ENCODE measurements at places on chromosomes 2 and 18.

- no peak for DNase-seq
These were observed 366.9 kb upstream of the GALNT5 start for GRCh38 chr2:156890529-156891148.

- DNase-seq: no peak
These were observed 276.1 kb downstream of the RDH14 start for GRCh38 chr2:18284331-18284730.

DNA sequence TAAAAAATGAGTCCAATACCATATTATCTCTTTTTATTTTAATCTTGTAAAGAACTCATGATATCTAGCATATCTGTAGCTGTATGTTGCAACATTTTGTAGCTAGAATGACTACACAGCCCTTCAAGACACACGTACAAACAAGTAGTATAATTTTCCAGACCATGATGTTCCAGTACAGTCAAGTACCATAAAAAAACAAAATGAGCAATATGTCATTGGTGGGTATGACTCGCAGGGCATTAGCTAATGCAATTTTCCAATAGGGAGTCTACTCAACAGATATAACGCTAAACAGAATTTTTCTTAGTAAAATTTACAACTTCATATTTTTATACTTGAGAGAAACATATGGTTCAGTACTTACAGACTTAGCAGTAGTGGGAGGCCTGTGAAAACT, 53.6 kb upstream of the UGP2 start:
- no peak for DNase-seq

GRCh38 chr18:26741048-26741447, 124.5 kb downstream of the AQP4 start:
- no peak for DNase-seq

GRCh38 chr2:203059567-203060240, 45.0 kb downstream of the NBEAL1 start:
- no peak for DNase-seq

DNA sequence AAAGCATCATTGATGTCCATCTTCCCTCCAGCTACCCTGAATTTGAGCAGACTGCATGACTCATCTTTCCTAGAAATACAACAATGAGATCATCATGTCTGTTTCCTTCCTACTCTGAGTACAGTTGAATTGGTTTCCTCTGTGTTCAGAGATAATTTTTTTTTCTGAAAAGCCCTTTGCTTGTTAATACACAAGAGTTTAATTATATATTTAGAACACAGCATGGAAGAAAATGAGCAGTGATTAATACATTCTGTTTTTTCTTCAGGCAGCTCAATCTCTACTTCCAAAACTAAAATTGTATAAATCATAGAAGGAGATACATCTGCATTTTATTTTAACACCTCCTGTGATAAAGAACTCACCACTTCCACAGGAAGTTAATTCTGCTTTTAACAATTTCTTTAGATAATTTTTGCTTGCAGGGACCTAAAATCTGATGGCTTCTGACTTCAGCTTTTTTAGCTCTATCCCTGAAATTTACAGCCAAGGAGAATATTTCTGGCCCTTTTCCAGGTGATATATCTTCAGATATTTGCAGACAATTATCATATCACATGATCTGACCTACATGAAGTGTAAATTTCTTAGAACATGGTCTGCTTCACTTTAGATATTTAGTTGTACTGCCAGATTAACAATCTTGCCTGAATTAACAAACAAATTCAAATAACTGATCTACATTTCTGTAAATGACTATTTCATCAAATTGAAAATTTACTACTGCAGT, 249.0 kb downstream of the TRIB2 start:
- DNase-seq: no peak

- DNase-seq: no peak
These were observed 48.6 kb downstream of the POLE4 start for GRCh38 chr2:75007061-75007460.

DNA sequence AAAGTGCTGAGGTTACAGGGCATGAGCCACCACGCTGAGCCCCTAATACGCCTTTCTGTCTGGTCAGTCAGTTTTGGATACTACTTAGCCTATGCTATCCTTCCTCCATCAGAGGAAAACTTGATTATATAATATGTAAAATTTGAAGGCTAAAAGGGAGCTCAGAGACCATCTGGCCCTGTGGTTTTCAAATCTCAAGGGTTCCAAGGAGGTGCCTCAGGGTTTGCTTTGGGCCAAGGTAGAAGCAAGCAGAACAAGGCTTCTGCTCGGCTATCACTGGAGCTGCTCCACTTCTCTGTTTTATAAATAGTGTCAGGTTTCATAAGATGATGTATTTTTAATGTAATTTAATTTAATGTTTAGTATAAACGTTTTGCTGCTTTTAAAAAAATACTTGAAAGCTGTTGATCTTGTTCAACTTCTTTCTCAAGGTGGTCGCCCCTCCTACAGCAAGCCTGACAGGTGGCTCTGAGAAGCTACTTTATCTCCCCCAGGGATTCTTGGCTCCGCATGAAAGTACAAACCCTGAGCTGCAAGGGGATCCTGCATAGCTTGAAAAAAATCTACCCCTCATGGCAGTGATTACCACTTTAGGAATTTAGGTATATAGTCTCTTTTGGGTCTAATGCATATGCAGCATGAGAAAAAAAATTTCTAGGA, 290.3 kb downstream of the CNTNAP5 start:
- no peak for DNase-seq

- no peak for DNase-seq
These were observed 167.4 kb downstream of the THSD7B start for GRCh38 chr2:136932700-136933099.

GRCh38 chr2:232363784-232364615, 14.6 kb upstream of the ALPP start:
- DNase-seq: no peak

DNA sequence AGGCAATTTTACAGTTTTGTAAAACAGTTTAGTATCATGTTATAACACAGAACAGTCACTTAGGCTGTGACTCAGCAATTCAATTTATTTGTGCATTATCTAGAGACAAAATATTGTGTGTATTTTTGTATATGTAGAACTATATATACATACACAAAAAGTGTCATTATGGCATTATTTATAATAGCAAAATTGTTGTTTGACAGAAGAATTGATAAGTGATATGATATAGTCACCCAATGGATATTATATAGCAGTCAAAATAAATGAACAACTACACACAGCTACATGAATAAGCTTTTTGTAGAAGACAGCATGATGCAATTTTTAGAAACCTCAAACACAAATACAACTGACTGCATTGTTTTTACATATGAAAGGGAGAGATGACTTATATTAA, 334.0 kb downstream of the TRIB2 start:
- DNase-seq: no peak

DNA sequence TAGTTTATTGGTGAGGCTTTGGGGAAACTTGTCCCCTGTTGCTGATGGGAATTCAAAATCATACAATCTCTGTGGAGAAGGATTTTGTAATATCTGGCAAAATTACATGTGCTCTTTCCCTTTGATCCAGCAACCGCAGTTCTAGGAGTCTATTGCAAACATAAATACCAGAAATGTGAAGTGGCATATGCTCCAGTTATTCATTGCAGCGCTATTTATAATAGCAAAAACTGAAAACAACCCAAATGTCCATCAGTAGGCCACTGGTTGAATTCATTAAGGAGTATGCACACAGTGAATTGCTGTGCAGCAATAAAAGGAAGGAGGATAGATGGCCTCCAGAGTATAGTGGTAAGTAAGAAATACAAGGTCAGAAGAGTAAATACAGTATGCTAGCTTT, 76.5 kb downstream of the HNRNPLL start:
- DNase-seq: no peak

DNA sequence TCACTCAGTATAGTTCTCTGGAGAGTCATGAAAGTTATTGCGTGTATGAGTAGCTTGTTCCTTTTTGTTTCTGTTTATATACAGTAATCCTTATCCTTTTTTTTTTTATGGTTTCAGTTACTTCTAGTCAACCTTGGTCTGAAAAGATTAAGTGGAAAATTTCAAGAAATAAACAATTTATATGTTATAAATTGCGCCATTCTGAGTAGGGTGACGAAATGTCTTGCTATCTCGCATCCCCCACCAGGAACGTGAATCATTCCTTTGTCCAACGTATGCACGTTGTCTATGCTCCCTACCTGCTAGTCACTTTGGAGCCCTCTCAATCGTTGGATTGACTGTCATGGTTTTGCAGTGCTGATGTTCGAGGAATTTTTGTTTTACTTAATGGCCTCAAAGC, 60.4 kb downstream of the FAM117B start:
- no peak for DNase-seq

GRCh38 chr2:197992482-197993133, 188.2 kb downstream of the PLCL1 start:
- no peak for DNase-seq

DNA sequence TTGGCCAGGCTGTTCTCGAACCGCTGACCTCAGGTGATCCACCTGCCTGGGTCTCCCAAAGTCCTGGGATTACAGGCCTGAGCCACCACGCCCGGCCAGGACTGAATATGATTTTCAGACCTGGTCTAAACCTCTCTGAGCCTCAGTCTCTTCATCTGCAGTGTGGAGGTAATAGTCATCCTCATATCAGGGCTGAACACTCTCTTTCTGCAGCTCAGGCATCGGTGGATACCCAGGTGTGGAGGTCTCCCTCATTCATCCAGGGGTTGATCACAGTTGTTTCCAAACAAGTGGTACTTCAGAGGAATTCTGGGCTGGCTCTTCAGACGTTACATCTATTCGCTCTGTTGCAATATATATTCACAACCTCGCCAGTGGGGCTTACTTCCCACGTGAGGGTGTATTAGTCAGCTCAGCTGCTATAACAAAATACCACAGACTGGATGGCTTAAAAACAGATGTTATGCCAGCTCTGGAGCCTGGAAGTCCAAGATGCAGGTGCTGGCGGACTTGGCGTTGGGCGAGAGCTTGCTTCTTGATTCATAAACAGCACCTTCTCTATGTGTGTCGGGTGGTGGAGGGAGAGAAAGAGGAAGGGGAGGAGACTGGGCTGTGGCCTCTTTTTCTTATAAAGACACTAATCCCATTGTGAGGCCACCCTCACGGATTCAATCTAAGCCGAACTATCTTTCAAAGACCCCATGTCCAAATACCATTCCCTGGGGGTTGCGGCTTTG, 2.9 kb upstream of the MBP start:
- no peak for DNase-seq

GRCh38 chr2:86382108-86382507, 44.7 kb upstream of the REEP1 start:
- DNase-seq: no peak

DNA sequence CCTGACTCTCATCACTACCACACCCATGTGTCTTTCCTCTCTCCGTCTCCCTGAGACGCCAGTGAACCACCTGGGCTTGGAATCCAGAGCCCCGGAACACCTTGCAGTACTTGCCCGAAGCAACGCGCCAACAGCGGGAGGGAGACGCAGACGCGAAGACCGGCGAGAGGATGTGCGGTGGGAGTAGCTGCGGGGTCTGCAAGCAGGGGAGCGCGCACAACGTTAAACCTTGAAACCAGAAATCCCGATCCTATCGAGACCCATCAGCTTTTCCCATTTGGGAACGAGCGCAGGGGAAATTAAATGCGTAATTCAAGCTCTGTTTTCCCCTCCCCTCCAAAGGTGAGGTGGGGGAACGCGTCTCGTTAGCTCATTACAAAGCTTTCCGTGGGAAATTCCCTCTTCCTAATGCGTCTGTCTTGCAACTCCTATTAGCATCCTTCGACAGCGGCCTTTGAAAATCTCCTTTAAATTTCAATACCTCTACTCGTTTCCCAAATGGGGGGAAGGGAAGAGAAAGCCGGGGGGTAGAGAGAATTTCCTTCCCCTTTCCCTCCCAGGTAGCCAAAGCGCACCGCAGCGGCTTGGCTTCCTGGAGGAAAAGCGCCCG, 421 bp upstream of the CNTNAP5 start:
- DNase-seq: no peak

- no peak for DNase-seq
These were observed 59.4 kb upstream of the HPCAL1 start for GRCh38 chr2:10242998-10243925.

DNA sequence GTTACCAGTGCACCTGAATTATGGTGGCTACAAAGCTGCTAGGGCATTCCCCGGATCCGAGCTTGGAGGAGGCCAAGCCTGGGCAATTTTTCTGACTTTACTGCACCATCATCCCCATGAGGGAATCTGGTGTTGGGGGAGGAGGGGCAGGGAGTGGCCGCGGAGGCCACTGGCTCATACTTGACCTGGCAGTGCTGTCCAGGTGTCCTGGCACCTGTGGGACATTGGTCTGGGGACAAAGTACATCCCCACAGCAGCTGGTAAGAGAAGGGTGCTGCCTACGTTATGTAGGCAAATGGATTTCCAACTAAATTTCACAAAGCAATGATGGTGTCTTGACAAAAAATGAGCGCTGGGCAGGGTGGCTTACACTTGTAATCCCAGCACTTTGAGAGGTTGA, 48.3 kb downstream of the KLHL29 start:
- no peak for DNase-seq

GRCh38 chr2:230713331-230714135, 891 bp downstream of the CAB39 start:
- DNase-seq: no peak

- DNase-seq: no peak
These were observed 181.4 kb downstream of the DYM start for GRCh38 chr18:49279041-49279440.

- DNase-seq: no peak
These were observed 36.4 kb upstream of the GAREM2 start for GRCh38 chr2:26136451-26136850.
